Astrocyte (in vitro differentiated cells and primary cell): ENCODE measurements at places on chromosomes 2 and 18.

DNA sequence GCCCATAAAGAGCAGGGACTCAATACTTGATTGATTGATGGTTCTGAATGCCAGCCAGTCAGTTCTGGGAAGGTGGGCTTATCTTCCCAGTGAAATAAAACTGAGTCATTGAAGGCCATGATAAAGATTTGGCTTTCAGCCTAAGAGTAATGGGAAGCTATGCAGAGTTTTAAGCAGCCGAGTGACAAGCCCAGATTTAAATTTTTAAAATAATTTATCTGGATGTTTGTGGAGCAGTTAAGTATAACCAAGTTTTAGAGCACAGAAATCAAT lies 122.8 kb downstream of the RAPGEF4 start:
- no peaks in the 10 kb centered on the region for H3K27me3 ChIP-seq
- H3K27ac ChIP-seq, result no peak overlapping the region
- no peak overlapping the region for H3K4me3 ChIP-seq
- peaks cover 4% of the 10 kb centered on the region for H3K4me1 ChIP-seq

- no peaks in the 10 kb centered on the region for H3K27me3 ChIP-seq
- no peak for DNase-seq
- H3K27ac ChIP-seq, result no peak overlapping the region
- H3K4me1 ChIP-seq, result no peaks in the 10 kb centered on the region
Observed at GRCh38 chr2:6639929-6640620, 225.6 kb downstream of the CMPK2 start.

DNA sequence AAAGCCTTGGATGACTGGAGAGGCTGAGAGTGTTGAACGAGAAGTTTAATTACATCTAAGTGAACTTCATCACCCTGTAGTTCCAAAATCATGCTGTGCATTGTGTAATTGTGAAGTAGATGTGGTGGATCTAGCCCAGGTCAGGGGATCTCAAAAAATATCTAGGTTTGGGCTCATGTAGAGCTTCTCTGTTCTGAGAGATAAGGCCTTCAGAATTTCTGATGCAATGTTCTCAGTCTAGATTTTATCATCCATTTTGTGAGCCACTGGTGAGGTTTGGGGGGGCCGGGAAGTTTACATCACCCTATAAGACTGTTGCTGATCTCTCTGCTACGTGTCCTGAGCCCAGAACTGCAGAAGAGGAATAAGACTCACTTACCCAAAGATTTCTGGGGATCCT lies 719.4 kb downstream of the SOCS6 start:
- H3K4me3 ChIP-seq, result no peak overlapping the region
- H3K36me3 ChIP-seq, result no peaks in the 10 kb centered on the region
- no peak for DNase-seq
- H3K4me1 ChIP-seq, result no peaks in the 10 kb centered on the region

DNA sequence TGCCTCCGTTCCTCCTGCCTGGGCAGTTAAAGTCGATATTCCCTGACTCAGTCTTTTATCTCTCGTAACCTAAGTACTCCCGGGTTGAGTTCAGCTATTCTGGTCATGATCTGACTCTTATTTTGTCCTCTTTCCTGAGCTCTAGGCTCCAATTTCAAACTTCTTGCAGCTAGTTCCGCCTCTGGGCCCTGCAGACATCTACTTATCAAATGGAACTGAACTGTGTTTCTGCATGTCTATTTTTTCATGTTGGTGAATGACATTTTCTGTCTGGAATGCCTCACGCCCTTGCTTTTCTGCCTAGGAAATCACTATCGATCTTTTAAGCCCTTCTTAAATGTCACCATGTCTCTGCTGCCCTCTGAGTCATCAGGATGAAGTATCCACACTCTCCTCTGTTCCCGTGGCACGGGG lies 101.5 kb downstream of the VAPA start:
- peak overlapping the region; percentile 85 for H3K27ac ChIP-seq
- H3K27me3 ChIP-seq, result no peaks in the 10 kb centered on the region
- H3K36me3 ChIP-seq, result no peaks in the 10 kb centered on the region
- peak; percentile 72 for DNase-seq
